Amygdala (tissue), 56 donors: ENCODE measurements at places on chromosomes 1 and 21.

DNA sequence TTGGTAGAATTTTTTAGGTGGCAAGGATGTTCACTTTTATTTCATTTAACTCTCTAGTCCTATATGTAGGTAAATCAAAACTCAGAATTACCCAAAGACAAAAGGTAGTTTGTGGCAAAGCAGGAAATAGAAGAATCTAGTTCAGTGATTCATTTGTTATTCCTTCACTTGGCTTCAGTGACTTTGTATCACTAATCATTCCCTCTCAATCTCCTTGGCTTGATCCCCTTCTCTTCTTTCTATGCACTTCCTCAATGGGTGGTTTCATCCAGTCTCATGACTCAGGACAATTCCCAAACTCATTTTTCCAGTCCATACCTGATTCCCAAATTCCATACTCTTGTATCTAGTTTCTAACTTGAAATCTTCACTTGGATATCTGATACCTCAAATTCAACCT is 64.9 kb downstream of the PRKACB start:
- no peak for DNase-seq

DNA sequence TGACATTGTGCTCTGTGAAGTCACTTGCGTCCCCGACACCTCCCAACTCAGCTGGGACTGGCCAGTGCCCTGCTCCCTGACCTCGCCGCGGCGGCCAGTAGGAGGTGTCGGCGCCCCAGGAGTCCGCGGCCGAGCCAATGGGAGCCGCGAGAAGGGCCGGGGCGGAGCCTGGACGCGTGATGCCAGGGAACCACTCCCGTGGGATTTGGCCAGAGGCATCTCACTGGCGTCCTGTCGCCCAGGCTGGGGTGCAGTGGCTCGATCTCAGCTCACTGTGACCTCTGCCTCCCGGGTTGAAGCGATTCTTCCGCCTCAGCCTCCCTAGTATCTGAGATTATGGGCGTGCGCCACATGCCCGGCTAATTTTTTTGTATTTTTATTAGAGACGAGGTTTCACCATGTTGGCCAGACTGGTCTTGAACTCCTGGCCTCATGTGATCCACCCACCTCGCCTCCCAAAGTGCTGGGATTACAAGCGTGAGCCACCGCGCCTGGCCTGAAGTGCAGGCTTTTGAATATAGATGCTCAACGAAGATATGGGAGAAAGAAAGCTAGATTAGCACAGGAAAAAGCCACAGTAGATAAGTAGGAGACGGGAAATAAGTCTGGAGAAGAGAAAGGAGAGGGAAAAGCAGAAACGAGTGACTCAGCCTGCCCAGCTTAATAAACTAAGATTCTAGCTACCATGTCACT is 38.0 kb downstream of the ZBTB8OS start:
- peak; percentile 89 for DNase-seq

GRCh38 chr1:200154069-200154767 is 126.7 kb downstream of the NR5A2 start:
- DNase-seq, result no peak

- no peak for DNase-seq
These were observed 392.1 kb downstream of the KIF26B start for GRCh38 chr1:245546875-245547274.

DNA sequence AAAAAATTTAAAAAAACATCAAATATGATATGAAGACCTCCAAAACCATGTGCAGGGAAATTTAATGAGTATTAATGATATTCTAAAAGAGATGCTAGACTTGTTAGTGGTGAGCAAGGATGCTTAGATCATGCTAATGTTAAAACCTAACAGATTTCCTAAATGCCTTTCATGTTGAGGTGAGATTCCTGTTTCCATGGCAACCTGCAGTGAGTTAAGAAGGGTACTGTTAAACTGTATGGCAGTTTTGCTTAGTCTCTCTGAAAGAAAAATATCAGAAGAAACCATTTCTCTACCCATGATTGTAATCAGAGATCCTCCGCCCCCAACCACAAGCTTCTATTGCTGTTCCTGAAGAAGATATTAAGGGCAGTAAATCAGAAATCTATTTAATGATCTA is 321.6 kb upstream of the LRRC7 start:
- DNase-seq, result no peak

DNA sequence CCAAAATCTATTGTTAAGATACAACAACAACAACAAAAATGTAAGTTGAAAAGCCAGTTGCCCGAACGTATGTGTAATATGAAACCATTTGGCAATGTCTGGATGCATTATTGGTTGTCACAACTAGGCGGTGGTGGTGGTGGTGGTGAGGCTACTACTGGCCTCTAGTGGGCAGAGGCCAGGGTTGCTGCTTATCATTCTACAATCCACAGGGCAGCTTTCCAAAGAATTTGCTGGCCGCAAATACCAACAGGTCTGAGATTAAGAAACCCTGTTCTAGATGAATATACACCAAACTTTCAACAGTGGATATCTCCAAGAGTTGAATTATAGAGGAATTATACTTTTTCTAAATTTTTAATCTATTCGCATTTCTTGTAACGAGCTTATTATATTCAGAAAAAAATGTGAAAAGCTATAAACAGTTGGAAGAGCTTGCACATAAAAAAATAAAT is 26.8 kb upstream of the ZNF697 start:
- DNase-seq, result no peak

- no peak for DNase-seq
These were observed 148.5 kb upstream of the KCNK2 start for GRCh38 chr1:214934045-214934444.

- DNase-seq, result no peak
These were observed 136.8 kb upstream of the SGIP1 start for GRCh38 chr1:66397192-66397591.

- no peak for DNase-seq
These were observed 25.3 kb downstream of the CR1L start for GRCh38 chr1:207670192-207670591.

DNA sequence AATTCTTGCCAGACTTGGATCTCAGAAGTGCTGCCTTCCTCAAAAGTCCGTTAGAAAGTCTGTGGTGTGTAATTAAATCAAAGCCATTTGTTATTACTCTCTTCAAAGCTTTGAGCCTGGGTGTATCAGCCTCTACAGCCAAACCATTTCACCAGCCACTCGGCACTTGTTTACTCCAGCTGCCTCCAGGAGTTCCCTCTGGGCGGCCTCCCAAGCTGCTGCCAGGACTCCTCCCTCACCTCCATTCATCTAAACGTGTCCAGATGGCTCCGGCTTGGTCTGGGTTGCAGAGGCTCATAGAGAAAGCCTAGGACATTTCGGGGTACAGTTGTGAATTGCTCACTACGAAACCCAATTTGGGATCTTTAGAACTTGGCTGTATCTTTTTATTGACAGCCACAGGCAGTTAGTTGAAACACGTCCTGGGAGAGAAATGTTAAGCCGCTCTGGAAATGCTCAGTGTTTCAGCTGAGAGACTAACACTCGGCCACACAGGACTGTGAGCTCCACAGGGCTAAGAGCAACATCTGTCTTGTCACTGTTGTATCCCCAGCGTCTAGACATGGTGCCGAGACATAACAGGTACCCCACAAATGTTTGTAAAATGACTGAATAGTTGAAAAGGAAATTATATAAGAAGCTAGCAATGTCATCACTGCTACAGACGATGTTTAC is 116.9 kb upstream of the NGF start:
- no peak for DNase-seq

DNA sequence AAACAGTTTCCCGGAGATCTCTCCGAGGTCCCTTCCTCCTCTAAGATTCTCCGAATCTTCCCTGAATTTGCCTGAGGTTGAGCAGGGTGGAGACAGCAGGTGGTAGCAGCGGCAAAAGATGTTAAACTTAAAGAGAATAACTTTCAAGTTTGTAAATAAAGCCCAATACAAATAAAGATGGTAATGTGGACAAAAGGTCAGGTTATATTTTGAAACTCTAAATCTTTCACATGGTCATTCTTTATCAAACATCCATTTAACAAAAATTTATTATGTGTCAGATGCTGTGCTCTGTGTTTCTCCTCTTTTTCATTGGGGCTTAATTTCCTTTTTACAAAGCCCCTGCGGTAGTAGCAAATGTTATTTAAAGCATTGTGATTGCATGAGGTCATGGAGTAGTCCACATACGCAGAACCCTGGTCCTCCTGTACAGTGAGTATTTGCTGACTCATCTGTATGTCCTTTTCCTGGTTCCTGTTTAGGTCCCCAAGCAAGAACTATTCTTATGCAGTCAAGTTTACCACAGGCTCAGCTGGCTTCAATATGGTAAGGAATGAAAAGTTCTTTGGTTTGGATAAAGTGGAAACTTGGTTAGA is 119.2 kb downstream of the ITSN1 start:
- DNase-seq, result no peak

- no peak for DNase-seq
These were observed 414.2 kb downstream of the KCNT2 start for GRCh38 chr1:196193896-196194559.

DNA sequence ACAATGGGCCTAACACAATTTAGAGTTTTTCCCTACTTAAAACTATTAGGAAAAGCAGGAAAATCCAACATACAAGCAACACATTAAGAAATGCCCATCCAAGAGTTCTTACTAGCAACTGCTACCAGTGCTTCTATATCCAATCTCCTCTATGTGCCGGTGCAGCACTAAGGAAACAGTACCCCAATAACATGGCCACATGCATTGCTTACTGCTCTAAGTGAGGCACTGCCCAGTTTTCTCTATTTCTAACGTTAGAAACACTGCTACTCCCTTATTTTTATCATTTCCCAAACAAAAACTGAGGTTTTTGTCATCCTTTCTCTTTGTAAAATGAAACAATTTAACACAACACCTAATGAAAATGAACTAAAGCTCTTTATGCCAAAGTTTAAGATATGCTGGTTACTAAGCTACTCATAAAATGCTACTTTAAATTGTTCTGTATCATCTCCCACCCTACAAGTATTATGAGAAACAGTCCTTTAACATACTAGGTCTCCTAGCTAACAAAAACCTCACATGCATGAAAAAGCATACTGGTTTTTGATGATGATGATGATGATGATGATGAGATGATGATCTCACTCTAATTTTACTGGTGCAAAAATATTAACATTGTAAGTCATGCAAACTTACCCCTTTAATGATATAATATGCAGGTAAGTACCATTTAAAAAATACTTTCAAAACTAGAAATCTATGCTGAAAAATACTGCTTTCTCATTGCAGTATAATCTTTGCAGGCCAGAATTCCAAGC is 90.7 kb upstream of the TTC39A start:
- DNase-seq, result no peak

- no peak for DNase-seq
These were observed 280.4 kb downstream of the SETD4 start for GRCh38 chr21:35779690-35780570.

DNA sequence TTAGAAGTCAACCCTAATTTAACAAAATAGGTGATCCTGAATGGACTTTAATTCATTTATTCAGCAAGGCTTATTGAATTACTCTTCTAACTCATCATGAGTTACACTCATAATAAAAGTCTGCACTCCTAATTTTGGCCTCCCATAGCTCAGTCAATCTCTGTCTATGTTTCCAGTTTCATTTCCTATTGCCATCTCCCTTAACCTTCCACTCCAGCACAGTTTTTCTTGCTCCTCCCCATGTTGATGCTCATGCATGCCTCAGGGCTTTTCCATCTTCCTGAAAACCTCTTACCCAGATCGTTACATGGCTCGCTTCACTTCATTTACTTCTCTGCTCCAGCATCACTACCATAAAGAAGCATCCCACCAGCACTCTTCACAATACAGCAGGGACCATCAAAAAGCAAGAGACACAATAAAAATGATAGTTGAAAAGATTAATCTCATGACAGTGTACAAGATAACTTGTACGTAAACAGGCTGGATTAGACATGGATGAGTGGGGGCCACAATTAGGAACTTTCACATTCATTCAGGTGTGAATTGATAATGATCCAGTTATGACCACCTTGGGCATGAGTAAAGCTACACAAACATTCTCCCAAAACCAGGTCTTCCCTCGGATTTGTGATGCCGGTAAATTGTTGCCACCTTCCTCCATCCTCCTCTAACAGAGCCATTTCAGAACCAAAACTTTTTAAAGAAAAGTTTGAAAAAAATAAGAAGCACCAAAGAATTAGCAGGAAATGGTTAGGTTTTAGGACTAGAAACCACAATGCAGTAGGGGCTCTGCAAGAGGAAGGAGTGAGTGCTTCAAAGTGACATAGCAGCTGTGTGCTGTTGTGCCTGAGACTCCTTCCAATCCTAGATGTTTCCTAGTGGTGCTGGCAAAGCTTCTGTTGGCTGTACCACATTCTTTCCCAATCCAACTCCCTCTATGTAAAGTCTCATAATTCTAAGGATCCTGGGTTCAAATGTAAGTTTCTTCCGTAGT is 89.8 kb downstream of the OLFML2B start:
- DNase-seq, result no peak

DNA sequence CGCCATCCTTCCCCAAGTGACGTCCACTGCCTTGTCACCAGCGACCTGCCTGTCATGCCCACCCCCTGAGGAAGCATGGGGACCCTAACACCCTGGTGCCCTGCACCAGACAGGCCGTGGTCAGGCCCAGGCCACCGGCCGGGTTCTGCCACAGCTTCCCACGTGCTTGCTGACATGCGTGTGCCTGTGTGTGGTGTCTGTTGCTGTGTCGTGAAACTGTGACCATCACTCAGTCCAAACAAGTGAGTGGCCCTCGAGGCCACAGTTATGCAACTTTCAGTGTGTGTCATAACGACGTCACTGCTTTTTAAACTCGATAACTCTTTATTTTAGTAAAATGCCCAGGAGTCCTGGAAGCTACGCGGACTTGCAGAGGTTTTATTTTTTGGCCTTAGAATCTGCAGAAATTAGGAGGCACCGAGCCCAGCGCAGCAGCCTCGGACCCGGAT is 8.5 kb upstream of the CTRC start:
- DNase-seq, result no peak

- no peak for DNase-seq
These were observed 17.7 kb downstream of the TNR start for GRCh38 chr1:175725684-175726083.

- no peak for DNase-seq
These were observed 247.0 kb upstream of the LYPLAL1 start for GRCh38 chr1:218926631-218927030.

GRCh38 chr1:40313329-40313957 is 3.6 kb downstream of the COL9A2 start:
- no peak for DNase-seq

GRCh38 chr1:39936724-39937491 is 18.0 kb upstream of the MFSD2A start:
- DNase-seq, result no peak

- no peak for DNase-seq
These were observed 12.2 kb downstream of the ZDHHC18 start for GRCh38 chr1:26838474-26839338.

DNA sequence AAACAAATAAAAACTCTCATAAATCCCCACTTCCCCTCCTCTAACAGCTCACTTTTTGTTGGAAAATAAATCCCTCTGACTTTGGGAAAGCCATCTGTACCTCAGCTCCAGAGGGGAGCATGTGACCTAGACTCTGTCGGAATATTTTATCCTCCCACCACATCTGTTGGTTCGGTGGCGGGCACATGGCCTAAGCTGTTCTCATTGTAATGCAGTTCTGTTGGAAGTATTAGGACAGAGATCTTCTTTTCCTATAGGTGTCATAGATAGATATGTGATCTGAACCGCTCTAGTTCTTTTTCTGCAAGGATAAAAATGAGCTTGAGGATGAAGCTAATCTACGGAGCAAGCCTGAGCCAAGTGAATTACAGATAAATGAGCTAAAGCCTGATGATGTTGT is 50.5 kb upstream of the EPS8L3 start:
- DNase-seq, result no peak
